ENCODE measurements at places on chromosomes 4 and X.
A peak's percentile ranks its signal among the peaks of the same experiment; 100 is the strongest.

DNA sequence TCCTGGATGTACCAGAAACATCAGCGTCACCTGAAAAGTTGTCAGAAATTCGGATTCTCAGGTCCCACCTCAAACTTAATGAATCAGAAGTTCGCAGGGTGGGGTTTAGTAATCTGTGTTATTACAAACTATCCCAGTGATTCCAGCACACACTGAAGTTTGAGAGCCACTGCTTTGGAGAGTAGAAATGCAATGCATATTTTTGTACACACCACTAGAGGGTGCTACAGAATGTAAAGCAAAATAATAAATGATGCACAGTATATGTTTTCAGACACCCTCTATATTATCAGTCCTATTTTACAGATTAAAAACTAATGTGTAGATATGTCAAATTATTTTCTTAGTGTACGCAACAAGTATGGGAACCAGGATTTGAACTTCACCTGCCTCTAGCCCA is 2.4 kb upstream of the MORF4L2 start:
- DNase-seq = no peak

- DNase-seq = no peak
Measured at GRCh38 chr4:123588631-123589241, 192.1 kb downstream of the SPRY1 start.

DNA sequence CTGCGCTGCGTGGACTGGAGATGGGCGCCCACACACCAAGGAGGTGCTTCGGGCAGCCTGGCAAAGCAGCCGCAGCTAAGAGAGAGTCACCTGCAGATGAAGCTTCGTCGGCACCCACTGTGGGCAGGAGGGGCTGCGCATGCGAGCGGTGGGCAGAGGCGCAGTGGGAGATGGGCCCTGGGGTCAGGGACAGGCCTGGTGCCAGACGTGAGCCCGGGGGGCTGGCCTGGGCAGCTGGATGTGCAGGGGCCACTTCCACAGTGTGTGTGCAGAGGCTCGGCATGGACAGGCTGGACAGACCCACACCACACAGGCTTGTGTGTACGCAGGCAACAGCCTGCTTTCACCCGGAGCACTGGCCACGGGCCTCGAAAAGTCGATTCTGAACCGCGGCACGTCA is 18.6 kb downstream of the CTBP1 start:
- no peak for DNase-seq

DNA sequence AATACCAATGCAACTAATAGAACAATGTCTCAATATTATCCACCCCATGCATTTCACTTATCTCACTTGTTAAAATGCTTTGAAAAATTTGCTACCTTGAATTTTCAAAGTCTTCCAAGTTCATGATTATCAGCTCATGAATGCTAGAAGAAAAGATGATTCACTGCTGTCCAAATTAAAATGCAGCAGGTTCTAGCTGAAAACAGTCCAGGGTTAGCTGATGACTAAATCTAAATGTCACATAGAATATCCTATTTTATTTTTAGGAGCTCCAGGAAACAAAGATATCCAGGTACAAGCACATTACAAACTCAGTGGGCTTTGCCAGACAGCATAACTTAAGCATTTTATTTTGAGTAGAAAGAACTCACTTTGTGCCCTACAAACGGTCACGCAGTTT is 38.0 kb upstream of the SPARCL1 start:
- no peak for DNase-seq

GRCh38 chrX:40772290-40772689 is 36.9 kb upstream of the MED14 start:
- DNase-seq = no peak

DNA sequence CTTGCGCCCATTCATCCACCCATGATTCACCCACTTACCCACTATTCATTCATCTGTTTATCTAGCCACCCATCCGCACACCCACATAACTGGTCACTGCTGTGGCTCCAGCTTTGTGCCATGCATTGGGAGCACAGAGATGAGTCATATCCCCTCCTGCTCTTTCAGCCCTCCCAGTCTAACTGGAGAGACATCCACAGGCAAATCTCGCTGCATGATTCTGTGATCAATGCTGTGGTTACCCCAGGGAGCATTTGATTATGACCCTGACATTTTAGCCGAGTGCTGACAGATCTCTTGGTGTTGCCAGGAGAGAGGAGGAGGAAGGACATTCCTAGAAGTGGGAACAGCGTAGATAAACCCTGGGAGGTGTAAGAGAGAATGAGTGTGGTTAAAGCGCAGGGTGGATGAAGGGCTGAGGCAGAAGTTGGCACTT is 10.4 kb upstream of the PORCN start:
- no peak for DNase-seq

- DNase-seq = no peak
Measured at GRCh38 chr4:4233610-4234009, 6.9 kb upstream of the OTOP1 start.

- no peak for DNase-seq
Measured at GRCh38 chr4:15542760-15543159, 73.1 kb downstream of the CC2D2A start.

GRCh38 chr4:87525636-87526295 is 3.4 kb downstream of the SPARCL1 start:
- no peak for DNase-seq

GRCh38 chr4:152773339-152773738 is 6.2 kb downstream of the TIGD4 start:
- DNase-seq = no peak

DNA sequence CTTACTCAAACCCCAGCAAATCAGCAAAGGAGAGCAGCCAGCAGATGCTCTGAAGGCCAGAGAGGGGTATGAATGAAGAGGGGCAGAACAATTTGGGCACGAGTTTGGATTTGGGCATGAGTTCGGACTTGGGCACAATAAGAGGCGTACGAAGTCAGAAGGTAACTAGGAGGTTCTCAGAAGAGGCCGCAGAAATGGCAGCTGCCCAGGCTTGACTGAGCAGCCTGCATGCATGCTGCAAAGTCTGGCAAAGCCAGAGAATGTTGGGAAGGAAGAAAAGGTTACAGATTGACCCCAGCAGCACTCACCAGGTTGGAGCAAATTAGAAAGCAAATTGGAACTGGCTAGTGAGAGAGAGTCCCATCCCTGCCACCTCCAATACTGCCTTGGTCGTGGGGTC is 15.2 kb downstream of the CCDC149 start:
- no peak for DNase-seq

GRCh38 chr4:962231-963208 is 10.8 kb downstream of the DGKQ start:
- no peak for DNase-seq

GRCh38 chr4:152356428-152357034 is 179.4 kb downstream of the FBXW7 start:
- no peak for DNase-seq

DNA sequence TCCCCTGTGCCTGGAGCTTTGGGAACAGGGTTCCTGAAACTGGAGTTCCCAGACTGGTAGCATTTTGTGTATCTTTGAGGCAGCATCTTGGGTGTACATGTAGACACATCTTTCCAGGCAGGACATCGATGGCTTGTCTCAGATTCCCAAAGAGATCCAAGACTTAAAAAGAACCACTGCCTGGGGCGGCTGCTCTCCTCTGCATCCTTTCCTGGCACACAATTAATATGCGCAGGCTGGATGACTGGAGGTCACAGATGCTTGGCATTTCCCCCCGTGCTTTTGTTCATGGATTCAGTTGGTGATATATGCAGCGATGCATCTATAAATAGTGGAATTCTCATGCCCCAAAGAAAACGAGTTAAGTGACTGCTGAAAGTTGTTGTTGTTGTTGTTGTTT is 80.5 kb downstream of the CLDN34 start:
- no peak for DNase-seq

GRCh38 chr4:62394766-62395165 is 1194.6 kb downstream of the ADGRL3 start:
- DNase-seq = no peak

- no peak for DNase-seq
Measured at GRCh38 chr4:38140643-38141203, 180.5 kb downstream of the PTTG2 start.

DNA sequence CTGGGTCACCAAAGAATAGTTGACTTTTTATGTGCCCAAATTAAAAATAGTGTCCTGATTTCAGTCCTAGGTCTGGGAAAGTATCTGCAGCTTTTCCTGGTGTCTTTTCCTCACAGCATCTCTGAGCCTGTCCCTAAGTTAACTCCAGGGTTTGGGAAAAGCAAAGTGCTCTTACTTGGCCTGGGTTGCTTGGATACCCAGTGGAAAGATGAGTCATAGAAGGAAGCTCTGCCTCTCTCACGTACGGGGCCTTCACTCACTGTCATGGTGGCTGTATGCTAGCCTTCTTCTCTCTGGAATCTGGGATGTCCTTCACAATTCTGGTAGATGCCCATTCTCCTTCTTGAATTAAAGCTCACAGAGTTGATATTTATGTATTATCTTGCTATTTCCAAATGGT is 607.3 kb downstream of the ANKRD50 start:
- DNase-seq = no peak

DNA sequence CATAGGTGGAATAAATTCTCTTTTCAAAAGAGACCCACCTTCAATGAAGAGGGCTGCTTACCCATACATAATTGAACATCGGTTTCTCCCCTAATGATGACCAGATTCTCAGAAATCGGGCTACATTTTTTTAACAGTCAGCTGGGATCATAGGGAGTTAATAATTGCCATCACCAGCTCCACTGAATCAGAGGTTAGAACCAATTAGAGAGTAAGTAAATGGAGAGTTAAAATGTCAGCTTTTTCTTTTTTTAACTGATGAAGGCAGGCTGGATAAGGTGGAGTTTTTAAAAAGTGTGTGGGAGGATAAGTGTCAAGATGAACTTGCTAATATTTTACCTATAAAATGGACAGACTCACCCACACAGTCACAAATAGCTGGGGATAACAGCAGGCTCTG is 584.5 kb upstream of the NR3C2 start:
- DNase-seq = no peak

DNA sequence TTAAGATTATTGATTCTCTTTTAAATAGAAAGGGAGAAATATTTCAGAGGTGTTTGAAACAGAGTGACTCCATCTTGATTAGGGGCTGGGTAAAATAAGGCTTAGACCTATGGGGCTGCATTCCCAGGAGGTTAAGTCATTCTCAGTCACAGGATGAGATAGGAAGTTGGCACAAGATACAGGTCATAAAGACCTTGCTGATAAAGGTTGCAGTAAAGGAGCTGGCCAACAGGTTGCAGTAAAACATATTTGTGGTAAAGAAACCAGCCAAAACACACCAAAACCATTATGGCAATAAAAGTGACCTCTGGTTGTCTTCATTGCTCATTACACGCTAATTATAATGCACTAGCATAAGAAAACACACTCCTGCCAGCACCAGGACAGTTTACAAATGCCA is 165.0 kb downstream of the SPIN4 start:
- DNase-seq = no peak

DNA sequence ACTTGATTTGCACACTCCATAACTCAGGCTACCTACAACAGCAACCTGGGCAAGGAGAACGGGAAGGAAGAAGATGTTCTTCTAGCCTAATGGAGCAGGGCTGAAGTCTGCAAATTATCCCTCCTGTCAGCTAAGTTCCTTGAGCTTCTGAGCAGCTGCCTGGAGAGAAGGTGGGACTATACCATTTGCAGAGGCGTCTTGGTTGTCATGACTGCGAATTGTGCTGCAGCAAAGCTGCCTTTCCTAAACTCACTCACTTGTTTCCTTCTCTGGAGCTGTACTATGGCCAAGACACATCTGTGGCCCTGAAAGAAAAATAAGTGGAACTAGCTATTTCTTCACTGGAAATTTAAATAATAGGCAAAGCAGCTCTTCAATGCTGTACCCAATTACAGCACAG is 682.4 kb upstream of the GRIA3 start:
- DNase-seq = no peak

- no peak for DNase-seq
Measured at GRCh38 chr4:58649226-58649625, 1539.0 kb upstream of the IGFBP7 start.

- DNase-seq = no peak
Measured at GRCh38 chr4:13263967-13264525, 220.1 kb downstream of the RAB28 start.

GRCh38 chr4:1462768-1463075 is 56.5 kb upstream of the NKX1-1 start:
- no peak for DNase-seq

GRCh38 chr4:109183931-109184490 is 118.4 kb downstream of the COL25A1 start:
- DNase-seq = no peak

DNA sequence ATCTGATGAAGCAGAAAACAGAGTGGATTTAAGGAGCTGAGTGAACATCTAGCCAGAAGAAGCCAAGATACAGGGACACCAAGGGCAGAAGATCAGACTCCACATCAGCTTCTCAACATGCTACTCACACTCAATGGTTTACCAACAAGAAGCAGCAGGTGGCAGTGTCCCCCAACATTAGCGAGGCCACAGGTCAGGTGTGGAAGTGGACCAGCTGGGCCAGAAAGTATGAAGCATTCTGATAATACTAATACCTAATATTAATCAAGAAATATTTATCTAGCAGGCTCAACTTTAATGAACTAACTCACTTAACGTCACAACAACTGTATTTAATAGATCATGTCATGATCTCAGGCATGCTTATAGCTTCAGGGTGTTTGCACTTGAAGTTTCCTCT is 73.4 kb upstream of the TTC29 start:
- peak; percentile 6 for DNase-seq

DNA sequence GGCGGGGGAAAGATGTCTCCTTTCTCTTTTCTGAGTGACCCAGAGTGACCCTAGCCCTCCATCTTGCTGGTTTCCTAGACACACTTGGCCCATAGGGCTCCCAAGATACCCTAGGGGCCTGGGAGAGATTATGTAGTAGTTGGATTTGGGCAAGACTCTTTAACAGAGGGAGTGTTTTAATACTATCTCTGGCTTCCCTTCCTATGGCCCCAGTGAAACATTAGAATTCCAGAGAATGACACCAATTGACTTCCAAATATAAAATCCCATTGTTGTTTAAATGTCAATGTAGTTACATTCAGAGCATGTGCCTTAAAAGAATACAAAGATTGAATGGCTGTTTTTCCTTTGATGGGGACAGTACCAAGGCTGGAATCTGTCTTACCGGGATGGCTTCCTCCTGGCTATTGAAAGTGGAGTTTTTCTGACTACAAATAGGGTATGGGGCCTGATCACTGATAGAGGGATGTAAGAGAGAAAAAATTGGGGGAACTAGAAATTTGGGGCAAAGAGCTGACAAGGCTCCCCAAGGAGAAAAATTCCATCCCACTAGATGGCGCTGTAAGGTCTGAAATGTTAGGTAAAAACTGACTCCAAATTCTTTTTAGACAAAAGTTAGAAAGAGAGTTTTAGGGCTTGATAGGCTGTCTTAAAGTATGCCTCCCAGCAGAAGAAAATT is 10.7 kb downstream of the TENT5D start:
- no peak for DNase-seq

GRCh38 chr4:46249516-46249915 is 125.7 kb upstream of the GABRG1 start:
- no peak for DNase-seq

- no peak for DNase-seq
Measured at GRCh38 chr4:108365551-108365950, 196.8 kb upstream of the LEF1 start.

GRCh38 chr4:150577796-150578195 is 4.2 kb upstream of the MAB21L2 start:
- DNase-seq = no peak
